GM23338 (cell line): ENCODE measurements at places on chromosomes 12 and 14. TPM values are rescaled to one million over a fixed set of nuclear protein-coding genes. Genes with fewer than 3 reads are reported as not detected.

DNA sequence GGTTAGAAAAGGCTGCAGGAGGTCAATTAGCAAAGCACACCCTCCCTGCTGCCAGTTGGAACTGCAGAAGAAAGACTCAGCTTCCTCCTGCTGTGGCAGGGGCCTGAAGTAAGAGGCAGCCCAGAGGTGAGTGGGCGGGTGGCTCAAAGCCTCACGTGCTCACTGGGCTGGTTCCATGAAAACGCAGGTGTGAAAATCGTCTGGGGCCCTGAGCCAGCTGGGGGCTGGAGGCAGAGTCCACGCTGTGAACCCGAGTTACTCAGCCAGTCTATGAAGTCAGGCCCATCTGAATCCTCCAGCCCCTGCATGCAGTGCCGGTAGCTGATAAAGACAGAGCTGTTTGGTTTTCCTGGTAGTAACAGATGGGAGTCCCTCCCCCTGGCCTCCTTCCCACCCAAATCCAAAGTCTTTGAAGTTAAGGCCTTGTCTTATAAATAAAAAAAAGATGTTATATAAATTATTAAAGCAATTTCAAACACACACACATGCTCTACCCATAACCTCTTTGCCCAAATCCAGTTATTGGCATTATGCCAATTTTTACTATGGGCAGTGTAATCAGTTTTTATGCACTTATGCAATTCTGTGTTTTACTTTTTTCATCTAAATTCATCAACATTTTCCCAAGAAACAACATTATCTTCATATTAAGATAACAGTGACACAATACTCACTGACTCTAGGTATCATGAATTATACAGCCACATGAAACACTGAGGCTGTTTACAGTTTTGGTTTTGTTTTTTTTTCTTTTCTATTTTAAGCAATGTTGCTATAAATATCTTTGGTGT, 57.9 kb upstream of the PNMA1 start:
- peak; percentile 79 for DNase-seq

- no peak for DNase-seq
Measured at GRCh38 chr12:13371797-13372196, 175.3 kb downstream of the EMP1 start.

GRCh38 chr14:100214770-100215083, 24.2 kb upstream of the YY1 start:
- DNase-seq = no peak

GRCh38 chr12:29702972-29703371, 80.8 kb downstream of the TMTC1 start:
- no peak for DNase-seq

- peak; percentile 84 for DNase-seq
Measured at GRCh38 chr14:90556012-90556477, 159.2 kb downstream of the CALM1 start.

DNA sequence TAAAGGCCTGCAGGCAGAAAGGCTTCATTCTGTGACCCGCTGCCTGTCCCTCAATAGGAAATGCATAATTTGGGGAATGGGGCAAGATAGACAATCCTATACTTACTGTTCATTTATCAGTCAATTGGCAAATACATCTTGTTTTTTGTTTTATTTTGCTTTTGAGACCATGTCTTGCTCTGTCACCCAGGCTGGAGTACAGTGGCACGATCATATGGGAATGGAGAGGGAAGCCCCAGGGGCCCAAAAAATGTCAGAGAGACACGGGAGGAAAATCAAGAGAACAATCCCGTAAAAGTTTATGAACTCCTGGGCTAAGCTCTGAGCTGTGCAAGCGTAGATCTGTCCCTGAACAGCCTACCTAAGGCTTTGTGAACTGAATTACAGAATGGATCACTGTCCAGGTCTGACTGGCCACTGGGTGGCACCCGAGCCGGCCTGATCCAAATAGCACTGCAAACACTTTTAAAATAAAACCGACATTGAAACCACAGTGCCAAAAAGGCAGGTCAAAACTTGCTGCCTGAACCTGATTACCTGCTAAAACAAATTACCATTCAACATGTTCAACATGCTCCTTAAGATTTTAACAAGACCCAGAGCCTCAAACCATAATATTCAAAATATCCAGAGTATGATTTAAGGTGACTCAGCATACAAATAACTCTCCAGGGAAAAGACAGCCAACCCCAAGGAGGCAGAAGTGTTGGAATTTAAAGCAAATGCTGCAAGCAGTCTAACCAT, 11.8 kb downstream of the COPS7A start:
- peak; percentile 66 for DNase-seq

DNA sequence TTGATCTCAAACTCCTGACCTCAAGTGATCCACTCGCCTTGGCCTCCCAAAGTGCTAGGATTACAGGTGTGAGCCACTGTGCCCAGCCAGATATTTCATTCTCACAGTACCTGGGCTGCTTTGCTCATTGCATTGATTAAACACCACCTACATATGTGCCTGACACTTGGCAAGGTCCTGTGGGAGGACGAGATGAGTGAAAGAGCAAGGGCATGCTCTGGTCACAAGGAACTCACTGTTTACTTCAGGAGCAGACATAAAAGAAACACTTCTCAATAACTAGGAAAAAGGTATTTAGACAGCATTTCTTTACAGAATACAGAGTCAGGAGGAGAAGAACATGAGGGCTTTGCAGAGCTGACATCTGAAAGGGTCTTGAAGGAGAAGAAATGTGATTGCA, 91.7 kb downstream of the TMCC3 start:
- DNase-seq = no peak

DNA sequence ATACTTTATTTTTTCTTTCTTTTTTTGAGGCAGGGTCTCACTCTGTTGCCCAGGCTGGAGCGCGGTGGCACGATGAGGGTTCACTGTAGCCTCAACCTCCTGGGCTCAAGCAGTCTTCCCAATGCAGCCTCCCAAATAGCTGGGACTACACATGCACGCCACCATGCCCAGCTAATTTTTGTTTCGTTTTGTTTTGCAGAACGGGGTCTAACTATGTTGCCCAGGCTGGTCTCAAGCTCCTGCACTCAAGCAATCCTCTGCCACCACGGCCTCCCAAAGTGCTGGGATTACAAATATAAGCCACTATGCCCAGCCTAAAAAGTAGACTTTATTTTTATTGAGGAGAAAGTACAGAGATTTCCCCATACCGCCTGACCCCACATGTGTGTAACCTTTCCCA, 4.7 kb upstream of the MSI1 start:
- DNase-seq = no peak

DNA sequence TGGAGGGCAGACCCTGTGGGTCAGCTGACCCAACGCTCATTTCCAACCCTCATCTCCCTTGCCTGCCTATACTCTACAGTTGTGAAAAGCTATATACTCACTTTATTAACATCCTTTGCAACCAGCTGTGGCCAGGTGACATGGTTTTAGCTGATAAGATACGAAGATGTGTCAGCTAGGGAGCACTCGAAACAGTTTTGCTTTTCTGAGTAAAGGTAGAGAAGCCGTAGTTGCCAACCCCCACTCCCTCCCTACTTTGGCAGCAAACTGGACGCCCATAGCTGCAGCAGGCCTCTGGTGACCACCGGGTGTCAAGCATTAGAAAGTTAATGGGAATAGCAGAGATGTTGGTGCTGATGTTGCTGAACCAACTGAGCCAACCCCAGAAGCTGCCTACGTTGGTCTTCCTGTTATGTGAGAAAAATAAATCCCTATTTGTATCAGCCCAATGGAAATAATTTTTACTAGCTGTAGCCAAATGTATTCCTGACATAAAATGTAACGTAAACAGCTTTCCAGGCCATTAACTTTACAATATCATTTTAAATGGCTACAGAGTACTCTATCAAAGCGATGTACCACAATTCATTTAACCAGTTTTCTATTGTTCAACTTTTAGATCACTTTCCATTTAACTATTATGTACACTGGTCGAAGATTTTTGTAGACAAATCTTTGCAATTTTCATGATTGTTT, 98.5 kb upstream of the TMCC3 start:
- no peak for DNase-seq

GRCh38 chr14:68327231-68327630, 465.6 kb downstream of the ZFP36L1 start:
- no peak for DNase-seq

DNA sequence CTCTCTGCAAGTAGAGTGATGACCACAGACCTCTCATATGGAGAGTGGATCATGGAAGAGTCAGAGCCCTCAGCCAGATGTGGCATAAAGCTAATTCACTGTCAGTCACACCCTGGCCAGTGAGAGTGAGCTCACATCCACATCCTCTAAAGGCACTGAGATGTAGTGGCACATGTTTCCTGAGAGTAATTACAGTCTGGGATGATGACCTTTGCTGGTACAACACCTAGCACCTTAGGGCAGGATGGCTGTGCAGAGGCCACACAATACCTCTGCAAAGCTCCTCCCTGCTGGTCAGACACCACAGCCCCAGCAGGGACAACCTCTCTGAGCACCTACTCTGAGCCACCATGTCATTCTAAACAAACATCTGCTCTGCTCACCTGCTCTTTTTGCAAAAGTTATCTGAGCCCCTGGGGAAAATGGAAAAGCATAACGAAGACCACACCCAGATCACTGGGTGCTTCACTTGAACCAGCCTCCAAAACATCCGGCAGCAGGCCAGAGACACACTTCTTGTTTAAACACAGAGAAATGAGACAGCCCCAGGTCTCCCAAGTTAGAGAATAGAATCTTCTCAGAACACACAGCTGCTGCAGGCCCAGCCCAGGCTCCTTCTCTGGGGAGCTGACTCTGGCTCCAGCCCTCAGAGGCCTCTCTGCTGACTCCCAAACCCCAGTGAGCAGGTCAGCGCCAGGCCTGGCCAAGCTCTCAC, 30.3 kb downstream of the PITPNM2 start:
- DNase-seq = no peak

DNA sequence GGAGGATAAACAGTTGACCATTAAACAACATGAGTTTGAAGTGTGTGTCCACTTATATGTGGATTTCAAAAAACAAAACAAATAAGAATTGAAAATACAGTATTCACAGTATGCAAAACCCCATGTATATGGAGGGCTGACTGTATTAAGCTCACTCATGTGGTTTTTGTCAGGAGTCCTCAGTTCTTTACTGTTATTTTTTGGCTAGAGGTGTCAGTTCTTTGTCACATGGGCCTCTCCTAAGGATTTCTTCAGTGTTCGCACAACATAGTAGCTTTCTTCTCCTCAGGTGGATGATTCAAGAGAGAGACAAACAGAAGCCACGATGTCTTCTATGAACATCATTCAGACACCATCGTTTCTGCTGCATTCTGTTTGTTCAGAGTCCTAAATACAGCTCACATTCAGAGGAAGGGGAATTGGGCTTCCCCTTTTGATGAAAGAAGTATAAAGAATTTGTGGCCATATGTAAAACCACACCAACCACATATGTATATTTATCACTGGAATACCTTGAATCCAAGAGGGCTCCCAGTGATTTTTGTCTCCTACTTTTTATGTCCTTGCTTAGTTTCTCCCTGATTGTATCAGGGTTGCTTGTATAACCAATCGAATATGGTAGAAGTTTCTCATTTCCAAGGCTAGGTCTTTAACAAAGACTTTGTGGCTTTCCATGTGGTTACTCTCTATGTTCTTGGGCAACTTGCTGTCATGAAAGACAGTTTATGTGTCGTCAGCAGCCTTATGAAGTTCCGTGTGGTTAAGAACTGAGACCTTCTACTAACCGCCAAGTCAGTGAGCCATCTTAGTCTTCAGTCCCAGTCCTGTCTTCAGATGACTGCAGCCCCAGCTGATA, 18.9 kb downstream of the MNAT1 start:
- no peak for DNase-seq

GRCh38 chr14:100058777-100059437, 6.3 kb upstream of the EVL start:
- DNase-seq = no peak

- peak; percentile 86 for DNase-seq
Measured at GRCh38 chr14:103819503-103820307, 27.7 kb downstream of the PPP1R13B start.

DNA sequence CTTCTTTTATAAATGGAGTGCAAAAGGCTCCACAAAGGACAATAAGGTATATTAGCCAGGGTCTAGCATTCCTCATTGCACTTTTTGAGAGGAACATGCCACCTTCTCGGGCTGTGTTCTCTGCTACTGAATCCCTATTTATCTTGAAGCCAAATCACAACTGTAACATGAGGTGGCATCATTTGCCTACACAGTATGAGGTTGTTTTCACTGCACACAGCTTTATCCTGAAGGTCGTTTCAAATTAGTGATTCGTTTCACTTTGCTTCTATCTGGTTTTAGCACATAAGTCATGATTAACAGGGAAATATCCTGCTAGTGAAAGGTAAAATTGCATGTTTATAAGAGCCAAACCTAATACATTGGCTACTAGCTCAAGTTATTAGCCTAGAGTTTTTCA, 153.8 kb downstream of the SLC35F4 start:
- DNase-seq = no peak

- DNase-seq = no peak
Measured at GRCh38 chr12:130839770-130840404, 837 bp upstream of the STX2 start.

- DNase-seq = no peak
Measured at GRCh38 chr12:5066251-5066650, 22.6 kb downstream of the KCNA5 start.

- DNase-seq = no peak
Measured at GRCh38 chr14:25349269-25349668, 299.3 kb upstream of the STXBP6 start.

- no peak for DNase-seq
Measured at GRCh38 chr12:126742241-126742641, 1524.7 kb upstream of the TMEM132C start.

GRCh38 chr12:104683831-104684503, 227.2 kb downstream of the CHST11 start:
- DNase-seq = no peak

DNA sequence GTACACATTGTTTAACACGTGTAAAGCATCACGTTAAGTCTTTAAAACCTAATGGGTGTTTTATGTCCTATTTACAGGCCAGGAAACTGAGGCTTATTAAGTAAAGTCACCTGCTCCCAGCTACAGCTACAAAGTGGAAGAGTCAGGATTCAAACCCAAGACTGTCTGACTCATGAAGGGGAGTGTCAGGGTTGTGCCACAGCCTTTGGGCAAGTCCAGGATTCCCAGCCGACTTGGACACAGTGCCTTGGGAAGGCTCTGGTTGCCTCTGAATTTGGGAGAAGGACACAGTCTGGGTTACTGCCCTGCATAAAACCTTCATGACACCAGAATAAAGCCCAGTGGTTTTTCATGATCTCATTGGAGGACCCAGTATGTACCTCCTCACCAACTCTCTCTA, 7.3 kb downstream of the RNU4-2 start:
- no peak for DNase-seq

DNA sequence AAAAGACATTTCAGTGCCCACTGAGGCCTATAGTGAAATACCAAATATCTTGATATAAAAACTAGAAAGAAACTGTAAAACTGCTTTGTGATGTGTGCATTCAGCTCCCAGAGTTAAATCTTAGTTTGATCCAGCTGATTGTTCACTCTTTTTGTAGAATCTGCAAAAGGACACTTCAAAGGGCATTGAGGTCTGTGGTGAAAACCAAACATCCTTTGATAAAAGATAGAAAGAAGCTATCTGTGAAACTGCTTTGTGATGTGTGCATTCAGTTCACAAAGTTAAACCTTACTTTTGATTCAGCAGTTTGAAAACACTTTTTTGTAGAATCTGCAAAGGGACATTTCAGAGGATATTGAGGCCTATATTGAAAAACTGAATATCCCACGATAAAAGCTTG, 290.7 kb upstream of the ALG10B start:
- no peak for DNase-seq

Gene GPR65
- not detected in 2 replicates for total RNA-seq

Gene IL26
- total RNA-seq = not detected in 2 replicates

Gene GPATCH2L
- 71.0 and 94.4 TPM in 2 replicates for total RNA-seq

Gene RIMKLB
- 94.8 and 104 TPM in 2 replicates for total RNA-seq

Gene PLBD1
- 16.3 and 18.2 TPM in 2 replicates for total RNA-seq

Gene CCER1
- not detected in 2 replicates for total RNA-seq

Gene SERPINA10
- not detected in 2 replicates for total RNA-seq

Gene KRT75
- total RNA-seq = not detected in 2 replicates

Gene SGPP1
- total RNA-seq = 11.1 and 14.1 TPM in 2 replicates

Gene ACSM4
- not detected in 2 replicates for total RNA-seq

Gene CFAP251
- total RNA-seq = 1.6 and 2.5 TPM in 2 replicates
